ENCODE measurements at places on chromosomes 1 and 21.

DNA sequence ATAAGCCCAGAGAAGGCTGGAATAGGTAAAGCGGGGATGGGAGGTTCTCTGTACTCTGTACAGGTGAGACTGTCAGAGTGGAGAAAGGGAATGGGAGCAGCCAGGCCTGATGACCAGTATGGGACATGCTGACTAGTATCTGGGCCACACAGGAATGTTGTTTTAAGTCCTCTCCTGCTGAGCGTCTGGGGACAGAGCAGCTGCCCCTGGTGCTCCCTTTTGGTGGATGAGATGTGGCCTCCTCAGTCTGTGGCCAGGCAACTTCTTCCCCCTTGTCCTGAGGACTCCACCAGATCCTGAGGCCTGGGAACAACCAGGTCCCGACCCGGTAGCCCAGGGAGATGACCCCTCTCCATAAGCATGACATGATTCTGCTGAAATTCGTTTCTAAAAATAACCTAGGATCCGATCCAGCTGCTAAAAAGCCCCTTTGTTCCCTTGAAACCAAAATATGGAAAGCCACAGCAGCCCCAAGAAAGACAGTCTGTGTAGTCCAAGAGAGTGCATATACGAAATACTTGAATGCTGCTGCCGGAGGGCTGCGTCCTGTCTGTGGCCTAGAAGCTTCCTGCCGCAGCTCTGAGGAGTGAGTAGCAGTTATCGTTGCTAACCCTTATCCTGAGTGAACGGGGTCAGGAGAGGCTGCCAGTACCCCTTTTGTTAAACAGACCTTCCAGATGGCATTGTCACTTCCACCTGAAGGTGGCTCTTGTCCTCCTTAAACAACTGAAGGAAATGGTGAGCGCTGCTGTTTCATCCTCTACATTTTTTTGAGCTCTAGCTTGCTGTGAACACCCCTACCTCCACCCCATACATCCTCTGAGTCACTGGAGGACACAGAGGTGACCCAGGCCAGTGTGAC lies 47.1 kb downstream of the ATP2B4 start:
- DNase-seq: no peak

DNA sequence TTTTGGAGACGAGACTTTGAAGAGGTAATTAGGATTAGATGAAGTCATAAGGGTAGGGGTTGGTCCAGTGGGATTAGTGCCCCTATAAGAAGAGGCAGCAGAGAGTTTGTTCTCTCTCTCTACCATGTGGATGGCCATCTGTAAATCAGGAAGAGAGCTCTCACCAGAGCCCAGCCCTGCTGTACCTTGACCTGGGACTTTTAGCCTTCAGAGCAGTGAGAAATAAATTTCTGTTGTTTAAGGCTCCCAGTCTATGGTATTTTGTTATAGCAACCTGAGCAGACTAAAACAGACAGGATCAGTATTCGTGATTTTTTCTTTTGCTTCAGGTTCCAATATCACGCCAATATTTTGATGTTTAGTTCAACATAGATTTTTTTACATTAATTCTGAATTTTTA lies 30.0 kb downstream of the TBX15 start:
- no peak for DNase-seq

- no peak for DNase-seq
Measured at GRCh38 chr1:50110151-50110550, 1.4 kb downstream of the ELAVL4 start.

GRCh38 chr21:45060675-45061311 lies 13.6 kb upstream of the ADARB1 start:
- DNase-seq: no peak

DNA sequence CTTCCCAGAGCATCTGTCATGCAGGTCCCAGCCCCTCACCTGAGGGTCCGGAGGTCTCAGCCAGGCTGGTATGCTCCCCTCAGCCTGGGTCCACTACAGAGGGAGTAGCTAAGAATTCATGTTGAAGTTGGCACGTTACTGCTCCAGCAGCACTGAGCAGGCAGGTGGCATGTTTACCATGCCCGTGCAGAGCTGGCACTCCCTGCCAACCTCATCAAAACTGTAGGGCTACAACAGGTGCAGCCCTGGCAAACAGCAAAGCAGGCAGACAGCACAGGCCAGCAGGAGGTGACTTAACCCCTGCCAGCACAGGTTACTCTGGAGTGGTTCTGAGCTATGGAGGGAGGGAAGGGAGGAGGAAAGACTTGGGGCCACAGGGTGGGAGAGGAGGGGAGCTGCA lies 46.4 kb downstream of the NUAK2 start:
- DNase-seq: no peak

DNA sequence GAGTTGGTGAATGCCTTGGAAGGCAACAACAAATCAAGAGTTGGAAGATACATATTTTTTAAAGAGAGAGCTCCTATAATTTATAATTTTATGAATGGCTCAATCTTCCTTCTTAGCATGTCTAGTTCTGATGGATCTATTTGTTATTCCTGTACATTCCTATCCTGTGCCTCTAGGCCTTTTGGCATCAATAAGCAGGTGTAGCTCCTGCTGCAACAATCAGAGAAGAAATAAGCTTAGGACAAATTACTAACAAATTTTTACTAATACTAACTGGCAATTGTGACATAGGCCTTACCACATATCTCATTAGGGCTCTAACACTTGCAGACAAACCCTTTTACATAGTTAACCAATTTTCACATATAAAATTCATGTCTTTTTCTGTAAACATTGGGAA lies 682.0 kb downstream of the LTN1 start:
- DNase-seq: no peak

- no peak for DNase-seq
Measured at GRCh38 chr1:55441489-55441888, 226.3 kb upstream of the USP24 start.
